Left ventricle myocardium inferior (tissue), 1 donor: ENCODE measurements at places on chromosomes 3 and 15.

GRCh38 chr3:66093981-66094380 is 55.3 kb upstream of the MAGI1 start:
- no peak for DNase-seq

DNA sequence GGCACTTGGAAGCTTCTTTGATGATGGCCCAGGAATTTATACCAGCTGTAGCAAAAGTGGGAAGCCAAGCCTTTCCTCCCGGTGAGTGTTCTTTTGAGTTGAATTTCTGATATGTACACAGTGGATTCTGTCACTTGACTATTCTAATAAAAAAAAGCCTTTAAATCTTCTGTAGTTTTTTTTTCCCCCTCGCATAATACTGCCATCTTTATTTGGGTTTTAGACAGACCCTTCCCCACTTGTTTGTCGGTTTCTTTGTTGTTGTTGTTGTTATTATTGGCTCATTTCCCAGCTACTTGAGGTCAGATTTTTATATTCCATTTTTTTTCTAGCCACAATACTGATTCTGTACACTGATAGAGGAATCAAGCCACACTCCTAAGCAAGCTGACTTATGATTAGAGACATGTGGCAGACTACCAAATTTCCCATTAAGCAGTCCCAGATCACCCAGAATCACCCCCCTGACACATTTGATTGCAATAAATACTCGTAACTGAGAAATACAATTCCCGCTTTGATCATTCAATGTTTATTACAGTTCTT is 122.4 kb upstream of the IL12A start:
- no peak for DNase-seq

GRCh38 chr15:60477916-60478565 is 901 bp downstream of the ICE2 start:
- DNase-seq, result no peak

DNA sequence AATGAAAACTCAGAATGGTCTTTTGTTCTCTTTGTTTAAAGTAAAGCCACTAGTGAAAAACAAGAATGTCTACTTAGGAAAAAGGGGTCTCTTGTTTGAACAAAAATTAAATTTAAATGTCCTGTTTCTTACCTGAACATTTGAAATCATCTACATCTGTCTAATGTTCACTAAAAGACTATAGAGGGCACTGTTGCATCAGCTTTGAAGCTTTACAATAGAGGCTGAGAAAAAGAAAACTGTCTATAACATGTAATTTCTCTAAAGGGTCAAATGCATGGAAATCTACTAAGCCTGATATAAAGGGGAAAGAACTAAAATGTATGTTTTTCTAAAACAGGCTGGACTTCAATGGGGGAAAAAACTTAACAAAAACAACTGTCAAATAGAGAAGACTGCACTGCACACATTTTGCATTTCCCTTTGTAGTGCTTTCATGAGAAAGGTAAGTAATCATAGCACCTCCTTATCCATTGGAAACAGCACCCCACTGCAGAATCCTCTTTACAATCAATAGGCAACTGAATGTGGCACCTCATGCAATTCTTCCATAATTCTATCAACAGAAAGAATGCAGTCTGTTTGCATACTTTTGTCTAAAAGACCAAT is 26.3 kb downstream of the DPH6 start:
- DNase-seq, result no peak

DNA sequence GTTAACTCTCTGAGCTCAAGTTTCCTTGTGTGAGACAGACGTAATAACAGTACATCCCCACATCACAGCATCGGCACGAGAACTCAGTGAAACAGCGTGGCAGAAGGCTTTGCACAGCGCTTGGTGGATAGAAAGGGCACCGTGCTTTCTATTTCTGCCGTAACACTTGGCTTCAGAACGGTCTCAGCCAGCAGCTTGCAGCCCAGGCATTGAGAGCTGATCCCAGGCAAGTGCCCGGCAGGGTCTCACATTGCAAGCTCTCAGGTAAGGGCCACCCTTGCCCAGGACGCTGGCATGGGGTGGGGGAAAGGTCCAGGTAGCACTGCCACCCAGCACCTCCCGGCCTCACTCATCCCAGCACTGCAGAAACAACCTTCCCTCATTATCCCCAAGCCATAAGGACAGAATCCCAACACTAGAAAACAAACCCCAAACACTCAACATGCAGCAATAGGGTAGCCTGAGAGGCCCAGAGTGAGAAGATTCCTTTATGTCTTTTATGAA is 70.5 kb upstream of the ITGA11 start:
- no peak for DNase-seq

- no peak for DNase-seq
These were observed 12.4 kb downstream of the RIOX2 start for GRCh38 chr3:97959872-97960271.

- no peak for DNase-seq
These were observed 21.7 kb downstream of the SLMAP start for GRCh38 chr3:57777774-57778173.

DNA sequence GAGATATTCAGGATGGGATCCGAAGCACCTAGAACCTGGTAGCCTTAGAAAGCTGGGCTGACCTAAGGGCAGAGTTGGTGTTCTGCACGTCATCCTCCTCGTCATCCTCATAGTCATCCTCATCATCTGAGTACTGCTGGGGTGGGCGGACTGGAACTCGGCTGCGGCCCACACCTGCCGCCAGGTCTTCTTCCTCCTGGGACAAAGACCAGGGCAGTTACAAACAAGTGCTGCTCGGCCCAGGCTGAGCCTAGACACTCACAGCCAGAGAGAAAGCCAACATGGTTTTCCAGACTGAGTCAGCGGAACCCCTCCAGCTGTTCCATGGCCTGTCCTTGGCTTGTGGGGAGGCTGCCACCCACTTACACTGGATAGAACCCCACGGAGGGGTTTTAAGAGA is 40.5 kb downstream of the SEMA3G start:
- DNase-seq, result peak; percentile 7

GRCh38 chr3:146796078-146796477 is 190.9 kb upstream of the PLSCR5 start:
- no peak for DNase-seq

GRCh38 chr15:60585743-60586708 is 107.1 kb upstream of the ICE2 start:
- DNase-seq, result no peak

DNA sequence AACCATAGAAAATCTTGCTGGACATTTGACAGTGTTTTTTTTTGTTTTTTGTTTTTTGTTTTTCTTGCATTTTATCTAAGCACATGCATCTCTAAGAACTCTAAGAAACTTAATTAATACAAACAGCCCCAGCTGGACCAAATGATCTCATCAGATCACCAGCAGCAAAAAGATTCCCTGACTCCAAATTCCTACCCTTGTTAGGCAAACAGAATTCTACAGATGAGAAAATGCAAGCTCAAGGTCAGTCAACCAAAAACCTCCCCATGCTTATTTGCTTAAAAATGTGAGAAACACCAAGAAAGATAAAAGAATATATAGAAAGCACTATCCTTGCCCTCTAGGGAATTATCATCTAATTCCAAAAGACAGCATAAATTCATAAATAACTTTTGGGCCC is 65.4 kb downstream of the FOXP1 start:
- no peak for DNase-seq

DNA sequence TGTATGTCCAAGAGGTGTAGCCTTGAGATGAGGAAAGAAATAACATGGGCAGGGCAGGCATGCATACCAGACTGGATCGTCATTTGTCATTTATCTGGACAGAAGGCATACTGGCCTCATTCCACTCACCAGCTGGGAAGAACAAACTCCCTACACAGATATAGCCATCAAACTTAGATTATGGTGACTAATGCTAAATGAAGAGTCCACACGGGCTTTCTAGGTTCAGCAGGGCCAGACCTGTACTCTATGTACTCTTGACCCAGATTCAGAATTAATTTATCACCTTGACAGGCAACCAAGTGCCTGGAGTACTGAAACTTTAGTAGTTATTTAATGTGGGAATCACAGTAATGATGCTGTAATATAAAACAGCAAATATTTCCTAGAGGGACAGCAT is 164.3 kb upstream of the IL12A start:
- DNase-seq, result no peak

GRCh38 chr3:133868186-133868585 is 27.5 kb downstream of the RAB6B start:
- no peak for DNase-seq

DNA sequence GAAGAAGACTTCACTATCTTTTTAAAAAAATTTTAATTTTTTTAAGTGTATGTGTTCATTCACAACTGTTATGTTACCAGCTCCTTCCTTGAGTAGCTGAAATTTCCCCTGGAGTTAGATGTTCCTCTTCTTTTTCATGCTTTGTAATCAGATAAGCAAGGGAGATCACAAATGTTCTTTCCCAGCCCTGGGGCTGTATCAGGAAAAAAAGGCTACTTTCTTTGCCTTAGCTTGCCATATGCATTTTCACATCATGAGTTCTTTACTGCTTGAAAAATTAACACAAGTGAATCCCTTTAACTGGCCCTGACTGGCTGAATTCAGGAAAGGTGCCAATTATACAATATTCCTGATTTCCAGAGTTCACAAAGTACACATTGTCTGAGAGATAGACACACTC is 353.2 kb upstream of the ATP11B start:
- no peak for DNase-seq

- DNase-seq, result no peak
These were observed 12.3 kb upstream of the SPATA12 start for GRCh38 chr3:57048052-57048671.

DNA sequence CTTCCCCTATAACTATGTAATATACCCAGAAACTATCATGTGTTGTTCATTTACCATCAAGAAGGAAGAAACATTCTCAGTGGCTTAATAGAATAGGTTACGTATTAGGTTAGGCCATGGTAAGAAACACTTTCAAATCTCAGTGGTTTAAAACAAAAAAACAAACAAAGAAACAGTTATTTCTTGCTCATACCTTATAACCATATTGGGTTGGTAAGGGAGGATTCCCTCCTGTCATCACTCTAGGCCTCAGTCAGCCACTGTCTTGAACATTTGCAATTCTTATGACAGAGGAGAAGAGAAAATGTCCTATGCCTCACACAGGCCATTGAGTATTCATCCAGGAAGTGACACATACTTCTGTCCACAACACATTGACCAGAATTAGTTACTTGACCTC is 727.7 kb upstream of the NECTIN3 start:
- DNase-seq, result no peak

- DNase-seq, result no peak
These were observed 11.7 kb upstream of the ARL14 start for GRCh38 chr3:160665231-160665630.

- DNase-seq, result no peak
These were observed 841.6 kb upstream of the DPPA4 start for GRCh38 chr3:110178965-110179364.

- DNase-seq, result no peak
These were observed 3.3 kb downstream of the LIPH start for GRCh38 chr3:185549122-185549521.

- DNase-seq, result no peak
These were observed 21.8 kb upstream of the NOX5 start for GRCh38 chr15:68992696-68993095.

- no peak for DNase-seq
These were observed 4.7 kb upstream of the GOLGA8B start for GRCh38 chr15:34588046-34588674.
